ENCODE measurements at places on chromosomes 13 and 19.

DNA sequence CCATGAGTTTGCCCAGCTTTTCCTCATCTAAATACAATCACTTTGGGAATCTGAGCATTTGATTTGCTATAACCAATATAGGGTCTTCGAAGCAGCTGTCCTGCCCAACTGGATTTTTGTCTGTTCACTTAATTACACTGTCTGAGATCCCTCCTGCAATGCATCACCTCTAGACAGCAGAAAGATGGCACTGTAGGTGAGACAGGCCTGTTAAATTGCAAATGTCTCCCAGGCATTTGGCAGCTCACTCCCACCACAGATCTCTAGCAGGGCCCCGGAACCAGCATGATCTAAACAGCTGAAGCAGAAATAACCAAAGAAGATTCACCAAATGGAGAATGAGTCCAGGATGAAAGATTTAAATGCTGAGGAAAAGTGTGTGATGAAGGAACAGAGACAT, 41.9 kb upstream of the SERPINE3 start:
- no peak for DNase-seq

DNA sequence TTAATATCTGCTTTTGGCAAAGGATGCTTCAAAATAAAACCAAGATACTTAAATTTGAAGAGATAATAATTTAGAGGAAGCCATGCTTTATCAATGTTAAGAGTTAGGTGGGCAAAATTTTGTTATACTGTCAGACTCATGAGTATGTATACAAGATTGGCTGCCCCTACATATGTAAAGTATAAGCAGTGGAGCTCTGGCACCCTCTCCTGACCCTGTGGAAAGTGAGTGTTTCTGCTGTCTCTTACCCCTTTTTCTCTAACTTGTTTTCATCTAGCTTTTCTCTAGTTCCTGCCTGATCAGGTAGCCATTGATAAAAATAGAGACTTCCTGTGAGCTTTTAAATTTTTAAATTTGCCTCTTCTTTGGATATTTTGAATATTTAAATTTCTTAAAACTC, 710.9 kb upstream of the SPRY2 start:
- DNase-seq = no peak

DNA sequence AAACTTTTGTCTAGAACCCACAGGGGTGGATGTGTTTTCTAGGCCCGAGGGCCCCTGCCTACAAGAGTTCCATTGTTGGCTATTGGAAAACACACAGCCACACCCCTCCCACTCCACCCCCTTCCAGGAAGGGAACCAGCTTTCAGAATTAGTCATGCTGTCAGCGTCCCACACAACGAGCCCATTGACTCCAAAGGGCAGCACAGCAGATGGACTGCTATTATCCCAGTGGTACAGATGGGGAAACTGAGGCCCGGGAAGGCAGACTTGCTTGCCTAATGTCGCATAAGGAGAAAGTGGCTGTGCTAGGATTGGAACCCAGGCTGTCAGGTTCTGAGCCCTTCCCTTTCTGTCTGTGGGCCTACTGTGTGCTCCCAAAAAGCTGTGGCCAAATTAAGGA, 8.1 kb upstream of the FXYD3 start:
- DNase-seq = no peak

DNA sequence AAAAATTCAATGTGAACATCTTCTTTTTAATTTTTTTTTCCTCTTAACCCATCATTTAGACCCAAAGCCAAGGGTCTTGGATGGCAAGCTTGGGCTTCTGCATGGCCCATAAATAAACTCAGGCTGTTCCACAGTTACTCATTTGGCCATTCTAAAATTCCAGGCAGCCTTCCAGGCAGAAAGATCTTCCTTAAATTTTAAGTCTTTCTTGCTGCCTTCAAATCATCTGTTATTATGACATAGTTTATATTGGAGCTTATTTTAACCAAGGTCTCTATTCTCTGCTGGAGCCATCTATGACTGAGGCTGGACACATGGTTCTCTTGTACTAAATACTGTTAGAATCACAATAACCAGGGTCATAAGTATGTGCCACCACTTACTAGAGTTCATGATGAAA, 317.3 kb upstream of the MAB21L1 start:
- no peak for DNase-seq

DNA sequence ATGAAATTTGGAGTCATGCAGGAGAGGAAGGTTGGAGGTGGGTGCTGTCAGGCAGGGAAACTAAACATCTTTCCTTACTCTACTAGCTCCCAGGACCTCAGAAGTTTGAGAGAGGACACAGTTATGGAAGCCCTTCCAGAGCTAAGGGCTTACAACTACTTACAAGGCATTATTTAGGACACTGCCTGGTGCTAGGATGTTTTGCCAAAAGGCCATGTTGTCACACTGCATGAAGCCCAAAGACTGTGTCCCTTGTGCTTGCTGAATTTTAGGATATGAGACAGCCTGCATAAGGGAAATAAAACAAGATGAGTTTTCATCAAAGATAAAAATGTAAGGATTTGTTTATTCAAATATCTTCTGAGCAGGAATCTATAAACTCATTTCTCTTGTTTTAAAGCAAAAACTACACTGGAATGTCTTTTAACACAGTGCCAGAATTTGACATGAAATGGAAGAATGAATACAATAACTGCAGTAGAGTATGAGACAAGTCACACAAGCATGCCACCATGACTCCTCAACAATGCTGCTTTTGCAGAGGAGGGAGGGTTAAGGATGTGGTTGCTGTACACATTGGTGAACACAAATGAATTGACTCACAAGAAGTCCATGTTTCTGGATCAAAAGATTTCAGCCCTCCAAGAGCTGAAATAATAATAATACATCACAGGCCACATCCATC, 258.4 kb downstream of the SPRY2 start:
- no peak for DNase-seq

DNA sequence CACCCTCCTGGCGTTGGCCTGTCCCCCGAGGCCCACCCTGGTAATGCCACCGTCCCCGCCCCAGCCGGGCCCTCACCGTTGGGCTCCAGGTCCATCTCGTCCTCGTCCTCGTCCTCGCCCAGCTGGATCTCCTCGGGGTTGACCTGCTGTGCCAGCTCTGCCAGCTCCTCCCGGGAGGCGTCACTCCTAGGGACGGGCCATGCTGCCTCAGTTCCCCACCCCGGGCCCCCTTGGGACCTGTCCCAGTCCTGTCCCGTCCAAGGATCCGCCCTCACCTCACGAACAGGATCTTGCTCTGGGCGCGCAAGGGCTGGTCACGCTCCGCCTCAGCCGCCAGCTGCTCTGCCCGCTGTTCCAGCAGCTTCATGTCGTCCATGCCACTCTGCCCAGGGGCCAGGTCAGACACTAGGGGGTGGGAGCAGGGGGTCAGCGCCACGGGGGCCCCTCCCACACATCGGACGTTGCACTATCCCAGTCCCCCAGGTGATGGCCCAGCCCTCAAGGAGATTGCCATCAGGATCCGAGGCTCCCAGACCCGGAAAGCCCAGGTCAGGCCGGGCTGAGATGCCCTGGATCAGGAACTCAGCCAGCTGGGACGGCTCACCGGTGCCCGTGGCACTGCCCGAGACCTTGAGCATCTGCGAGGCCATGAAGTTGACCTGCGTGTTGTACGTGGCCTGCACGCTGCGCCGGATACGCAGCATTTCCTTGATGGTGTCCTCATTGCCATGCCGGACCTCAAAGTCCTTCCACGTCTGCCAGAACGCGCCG, 9.5 kb downstream of the XAB2 start:
- no peak for DNase-seq

DNA sequence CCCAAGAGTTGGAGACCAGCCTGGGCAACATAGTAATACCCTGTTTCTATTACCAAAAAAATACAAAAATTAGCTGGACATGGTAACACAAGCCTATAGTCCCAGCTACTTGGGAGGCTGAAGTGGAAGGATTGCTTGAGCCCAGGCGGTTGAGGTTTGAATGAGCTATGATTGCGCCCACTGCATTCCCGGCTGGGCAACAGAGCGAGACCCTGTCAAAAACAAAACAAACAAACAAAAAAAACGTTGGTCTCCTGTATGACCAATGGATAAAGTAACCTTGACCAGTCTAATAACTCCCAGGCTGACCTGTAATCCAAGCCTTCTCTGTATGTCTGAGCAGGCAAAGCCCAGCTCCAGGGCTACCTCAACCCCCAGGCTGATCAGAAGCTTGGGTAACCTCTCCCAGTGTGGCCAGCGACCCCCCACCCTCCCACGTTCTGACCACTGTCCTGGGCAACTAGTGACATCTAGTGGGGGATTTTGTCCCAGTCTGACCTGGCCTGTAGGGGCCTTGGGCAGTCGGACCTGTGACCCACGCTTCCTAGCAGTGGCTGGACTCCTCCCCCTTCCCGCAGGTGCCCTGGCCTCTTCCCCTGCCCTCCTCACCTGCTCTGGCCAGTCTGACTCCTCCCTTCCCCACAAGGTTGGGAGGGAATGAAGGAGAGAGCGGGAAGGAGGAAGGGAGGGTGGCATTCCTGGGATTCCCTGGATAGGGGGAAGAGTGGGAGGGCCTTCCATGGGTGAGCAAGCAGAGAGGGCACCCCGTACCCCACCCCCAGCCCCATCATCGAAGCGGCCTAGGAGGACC, 1.0 kb upstream of the BCAM start:
- no peak for DNase-seq

DNA sequence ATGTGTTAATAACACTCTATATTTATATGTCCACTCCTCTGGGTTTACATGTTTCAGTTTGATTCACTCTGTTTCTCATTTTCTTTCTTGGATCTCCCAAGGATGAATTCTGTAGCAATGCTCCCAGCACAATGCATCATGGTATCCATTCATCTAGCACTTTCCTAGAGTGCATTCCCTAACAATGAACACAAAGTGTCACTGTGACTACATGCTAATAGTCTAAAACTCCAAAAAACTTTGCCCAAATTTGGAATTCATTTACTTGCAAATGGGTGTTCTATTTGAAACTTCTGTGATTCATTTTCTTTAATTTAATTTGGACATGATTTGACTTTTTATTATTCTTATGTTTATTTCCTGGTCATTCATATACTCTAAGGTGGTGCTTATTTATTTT, 286.3 kb downstream of the POU4F1 start:
- no peak for DNase-seq

- DNase-seq = peak; percentile 74
Measured at GRCh38 chr13:39037410-39037879, 444 bp downstream of the PROSER1 start.

- no peak for DNase-seq
Measured at GRCh38 chr19:9673912-9674662, 813 bp downstream of the ZNF562 start.

- DNase-seq = no peak
Measured at GRCh38 chr13:106449096-106449495, 86.4 kb downstream of the EFNB2 start.

DNA sequence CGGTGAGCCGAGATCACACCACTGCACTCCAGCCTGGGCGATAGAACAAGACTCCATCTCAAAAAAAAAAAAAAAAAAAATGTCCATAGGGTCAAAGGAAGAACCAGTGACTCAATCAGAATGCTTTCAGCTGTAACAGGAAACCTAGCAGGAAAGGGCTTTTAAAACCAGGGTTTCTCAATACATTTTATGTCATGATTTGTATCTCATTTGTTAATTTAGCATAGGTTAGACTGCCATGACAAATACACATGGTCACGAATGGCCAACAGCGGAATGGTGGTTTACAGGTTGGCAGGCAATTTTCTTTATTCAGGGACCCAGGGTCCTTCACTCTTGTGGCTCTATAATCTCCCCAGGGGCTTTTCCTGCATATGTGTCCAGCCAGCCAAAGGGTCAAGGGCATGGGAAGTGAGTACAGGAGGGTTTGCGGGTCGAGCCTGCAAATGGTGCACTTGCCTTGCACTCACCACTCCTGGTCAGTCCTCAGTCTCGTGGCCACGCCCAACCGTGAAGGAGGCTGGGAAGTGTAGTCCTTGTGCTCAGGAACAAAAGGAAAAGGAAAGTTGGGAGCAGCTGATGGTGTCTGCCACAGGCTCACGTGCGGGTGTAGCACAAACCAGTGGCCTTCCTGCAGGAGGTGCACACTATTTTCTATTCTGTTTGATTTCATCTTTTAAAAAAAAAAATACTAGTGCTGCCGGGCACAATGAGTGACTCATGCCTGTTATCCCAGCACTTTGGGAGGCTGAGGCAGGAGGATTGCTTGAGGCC, 14.8 kb downstream of the DHX34 start:
- DNase-seq = no peak

- no peak for DNase-seq
Measured at GRCh38 chr13:109784590-109785140, 1.7 kb downstream of the IRS2 start.

- DNase-seq = no peak
Measured at GRCh38 chr13:45122941-45123340, 2.6 kb downstream of the GTF2F2 start.

DNA sequence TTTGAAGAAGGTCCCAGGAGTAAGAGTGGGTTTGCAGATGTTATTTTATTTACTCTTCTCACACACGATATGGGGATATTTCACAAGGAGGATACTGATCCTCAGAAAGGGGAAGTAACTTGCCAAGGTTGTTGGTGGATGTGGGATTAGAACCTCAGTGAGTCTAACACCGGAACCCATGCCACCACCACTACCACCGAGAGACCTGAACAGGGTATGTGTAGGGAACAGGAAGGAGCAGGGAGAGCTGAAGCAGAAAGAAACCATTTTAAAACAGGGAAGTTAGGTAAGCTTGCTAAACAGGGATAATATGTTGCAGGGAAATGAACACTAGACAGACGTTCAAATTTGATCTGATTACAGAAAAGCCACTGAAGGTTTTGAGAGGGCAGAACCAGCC, 11.6 kb upstream of the CEACAM3 start:
- no peak for DNase-seq

DNA sequence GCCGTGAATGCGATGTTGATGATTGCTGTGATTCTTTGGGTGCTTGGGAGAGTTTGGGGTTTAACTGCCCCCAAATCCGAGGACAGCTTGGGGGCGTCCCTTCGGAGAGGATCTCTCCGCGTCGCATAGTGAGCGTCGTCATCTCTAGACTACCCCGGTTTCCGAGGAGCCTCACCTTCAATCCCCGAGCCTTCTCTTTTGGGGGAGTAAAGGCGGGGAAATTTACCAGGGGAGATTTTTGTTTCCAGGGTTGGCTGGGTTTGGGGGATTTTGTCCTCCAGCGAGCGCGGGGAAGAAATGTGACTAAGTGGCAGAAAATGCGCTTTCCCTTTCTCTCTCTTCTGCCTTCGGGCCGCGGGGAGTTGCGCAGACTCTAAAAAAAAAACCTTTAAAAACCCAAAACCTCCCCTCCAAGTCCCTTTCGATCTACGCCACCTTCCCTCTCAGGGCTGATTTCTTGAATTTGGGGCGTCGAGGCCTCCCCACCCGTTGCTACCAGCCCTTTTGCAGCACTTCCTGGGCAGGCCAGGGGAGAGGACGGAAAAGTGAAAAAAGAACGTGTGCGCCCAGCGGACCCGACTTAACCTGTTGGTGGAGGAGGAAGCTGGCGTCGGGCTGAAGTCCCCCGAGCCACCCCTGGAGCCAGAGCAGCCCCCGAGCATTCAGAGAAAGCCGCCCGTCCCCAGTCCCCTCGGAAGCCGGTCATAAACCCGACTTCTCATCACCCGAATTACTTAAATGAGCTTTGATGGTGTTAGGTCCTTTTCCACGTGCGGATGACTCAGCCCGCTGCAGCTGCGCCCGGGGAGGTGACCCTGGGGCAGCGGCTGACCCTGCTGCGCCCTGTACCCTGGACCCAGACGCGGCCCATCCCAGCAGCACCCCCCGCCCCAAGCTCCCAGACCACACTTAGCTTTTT, 17.7 kb downstream of the NFIX start:
- peak; percentile 81 for DNase-seq

GRCh38 chr13:29964181-29964845, 113.9 kb upstream of the UBL3 start:
- DNase-seq = no peak

- DNase-seq = peak; percentile 99
Measured at GRCh38 chr19:14419106-14419813, at the start of gene DDX39A. Gene DDX39A (minus strand): TSS chr19:14419341. CDS start chr19:14413220, 6,121 bp downstream.

- peak; percentile 88 for DNase-seq
Measured at GRCh38 chr19:4059891-4060620, 6.6 kb downstream of the ZBTB7A start.

GRCh38 chr13:111304041-111304544, 16.3 kb upstream of the TEX29 start:
- DNase-seq = no peak
